Stimulated activated CD8-positive, alpha-beta memory T cell treated with anti-CD3 and anti-CD28 coated beads, Interleukin-7, amount 100 ng/mL, for 4 hours (primary cell): ENCODE measurements at places on chromosomes 5 and 9.

DNA sequence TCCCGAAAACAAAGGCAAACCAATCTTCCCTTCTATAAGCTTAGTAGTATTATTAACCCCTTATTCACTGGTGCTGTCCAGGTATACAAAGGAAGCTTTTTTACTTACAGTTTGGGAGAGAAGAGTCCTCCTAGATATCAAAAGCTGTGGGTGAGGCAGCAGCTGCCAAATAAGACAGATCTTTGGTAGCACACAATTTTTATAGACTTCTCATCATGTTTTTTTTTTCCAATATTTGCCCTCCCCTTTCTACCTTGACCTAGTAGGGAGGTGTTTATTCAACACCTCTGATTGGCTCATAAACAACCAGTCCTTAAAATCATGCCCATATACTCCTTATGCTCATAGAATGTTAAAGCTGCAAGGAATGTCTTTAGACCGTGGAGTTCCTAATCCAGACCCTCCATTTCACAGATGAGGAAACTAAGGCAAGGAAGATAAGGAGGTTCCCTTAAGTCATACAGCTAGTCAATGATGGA is at the start of gene ALDOB:
Gene ALDOB (minus strand): TSS at position 174 of the 479 bp plus-strand sequence. CDS start 4,887 bp downstream, outside the sequence.
- no peak for DNase-seq

DNA sequence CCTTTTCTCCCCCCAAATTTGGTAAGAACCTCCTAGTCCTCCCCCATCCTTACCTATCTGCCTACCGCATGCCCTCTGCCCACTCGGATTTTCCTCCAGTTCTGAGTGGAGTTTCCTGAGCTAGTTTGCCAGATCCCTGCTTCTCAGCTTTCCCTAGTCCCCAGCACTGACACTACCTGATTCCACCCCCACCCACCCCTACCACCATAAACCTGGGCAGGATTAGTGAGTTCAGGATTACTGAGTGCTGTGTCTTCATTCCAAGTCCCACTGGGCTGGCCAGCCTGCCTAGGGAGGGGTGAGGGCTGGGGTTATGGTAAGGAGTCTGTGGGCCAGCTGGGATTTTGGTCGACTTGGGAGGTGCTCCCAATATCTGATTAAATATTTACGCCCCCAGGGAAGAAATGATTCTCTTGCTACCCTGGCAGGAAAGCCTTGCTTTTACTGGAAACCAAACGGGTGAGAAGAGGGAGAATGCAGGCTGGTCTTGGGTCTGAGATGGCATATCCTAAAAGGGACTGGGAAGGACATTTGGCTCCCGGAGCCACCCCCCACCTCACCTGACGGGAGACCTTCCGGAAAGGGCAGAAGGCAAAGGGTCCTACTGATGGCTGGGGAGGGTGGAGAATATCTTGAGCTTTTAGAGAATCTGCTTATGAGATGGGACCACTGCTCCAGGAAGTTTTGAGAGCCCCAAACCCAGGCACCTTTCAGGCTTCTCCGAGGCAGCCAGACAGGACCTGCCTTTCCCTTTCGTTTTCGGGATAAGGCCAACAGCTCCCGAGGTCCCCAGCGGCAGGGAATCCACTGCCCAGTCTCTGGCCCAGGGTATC is 3.7 kb downstream of the PITX1 start:
- no peak for DNase-seq

DNA sequence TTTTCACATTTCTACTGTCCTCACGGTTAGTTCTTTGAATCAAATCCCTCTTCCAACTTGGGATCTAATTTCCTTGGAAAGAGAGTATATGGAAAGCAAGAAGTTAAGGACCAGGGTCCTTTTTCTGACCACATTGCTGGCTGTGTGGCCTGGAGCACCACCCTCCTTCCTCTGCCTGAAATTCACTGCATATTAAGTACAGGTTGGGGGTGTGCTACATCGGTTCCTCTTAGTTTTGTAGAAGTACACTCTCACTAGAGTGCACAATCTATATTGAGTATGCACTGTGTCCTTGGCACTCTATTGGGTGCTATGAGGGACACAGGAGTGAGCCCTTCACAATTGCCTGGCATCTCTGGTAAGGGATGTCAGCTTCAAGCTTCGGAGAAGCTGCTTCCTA is 53.8 kb upstream of the KLF9 start:
- no peak for DNase-seq

DNA sequence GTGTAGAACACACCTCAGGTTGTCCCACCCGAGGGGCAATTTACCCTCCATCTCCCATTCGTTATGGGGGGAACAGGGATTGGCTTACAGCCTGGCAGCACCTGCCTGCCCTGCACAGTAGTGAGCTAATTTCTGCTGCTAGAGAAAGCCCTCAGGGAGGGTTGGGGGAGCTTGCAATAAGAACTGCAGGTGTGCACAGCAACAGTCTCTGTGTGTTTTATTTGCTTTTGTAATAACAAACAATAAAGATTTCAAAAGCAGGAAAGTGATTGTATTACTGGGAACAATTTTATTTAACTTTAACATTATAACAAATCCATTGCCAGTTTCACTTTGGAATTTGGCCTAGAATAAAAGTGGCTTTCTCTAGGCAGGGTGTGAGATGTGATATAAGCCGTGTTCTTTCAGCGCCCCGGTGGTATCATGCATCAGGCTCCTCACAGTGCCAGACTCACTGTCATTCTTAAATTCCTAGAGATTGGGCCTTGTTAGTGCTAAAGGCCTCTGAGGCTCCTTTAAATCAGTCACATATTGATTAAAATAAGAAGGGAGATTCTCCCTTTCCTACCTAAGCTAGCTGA is 81.1 kb downstream of the RMI1 start:
- no peak for DNase-seq

DNA sequence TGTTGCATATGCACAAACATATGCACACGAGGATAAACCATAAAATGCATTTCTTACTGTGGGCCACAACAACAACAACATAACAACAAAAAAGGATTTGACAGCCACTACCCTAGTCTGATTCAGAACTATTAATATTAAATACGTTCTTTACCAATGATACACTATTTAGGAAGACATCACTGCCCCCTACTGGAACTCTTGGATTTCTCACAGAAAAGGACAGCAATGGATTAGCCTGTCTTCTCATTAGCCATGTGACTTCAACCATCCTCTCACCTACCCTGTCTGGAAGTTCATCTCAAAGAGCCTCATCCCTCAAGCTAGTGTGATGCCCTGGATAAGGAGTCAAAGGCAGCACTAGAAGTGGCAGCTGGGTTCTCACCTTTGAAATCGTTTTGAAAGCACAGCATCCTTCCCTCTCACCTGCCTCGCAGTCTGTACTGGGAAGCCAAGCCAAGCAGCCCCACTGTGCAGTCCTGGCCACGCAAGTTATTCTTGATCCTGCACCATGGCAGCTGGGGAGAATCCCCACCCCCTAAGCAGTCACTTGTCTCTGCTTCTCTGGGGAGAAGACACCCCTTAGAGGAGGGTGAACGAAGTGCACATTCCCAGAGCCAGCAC is 64.6 kb downstream of the SH3TC2 start:
- no peak for DNase-seq

DNA sequence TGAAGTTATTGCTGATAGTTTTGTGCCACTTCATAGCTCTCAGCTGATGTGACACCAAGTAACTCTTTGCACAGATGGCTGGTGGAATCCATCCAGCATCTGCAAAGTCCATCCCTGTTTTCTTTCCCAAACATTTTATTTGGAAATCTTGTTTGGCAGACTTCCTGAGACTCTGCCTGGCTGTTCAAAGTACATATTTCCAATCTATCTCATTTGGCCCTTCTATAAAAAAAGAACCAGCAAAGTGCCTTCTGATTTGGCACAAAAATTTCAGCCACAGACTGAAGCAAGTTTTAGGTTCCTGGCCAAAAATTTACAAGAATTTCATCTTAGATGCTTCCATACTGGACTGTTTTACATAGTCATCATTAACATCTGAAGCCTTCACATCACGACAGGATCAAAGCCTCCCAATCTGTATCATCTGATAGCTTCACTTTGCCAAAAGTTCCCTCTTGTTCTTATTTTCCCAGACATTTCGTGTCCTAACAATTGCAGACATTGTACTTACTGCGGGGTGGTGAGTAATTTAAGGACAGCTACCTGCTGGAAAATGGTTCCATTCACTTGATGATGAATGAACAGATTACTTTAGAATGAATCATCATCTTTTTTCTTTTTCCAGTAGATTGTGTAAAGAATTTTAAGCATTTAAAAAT is 377.3 kb downstream of the KIAA0825 start:
- no peak for DNase-seq

- no peak for DNase-seq
These were observed 349.3 kb upstream of the ACTBL2 start for GRCh38 chr5:57831932-57832331.

DNA sequence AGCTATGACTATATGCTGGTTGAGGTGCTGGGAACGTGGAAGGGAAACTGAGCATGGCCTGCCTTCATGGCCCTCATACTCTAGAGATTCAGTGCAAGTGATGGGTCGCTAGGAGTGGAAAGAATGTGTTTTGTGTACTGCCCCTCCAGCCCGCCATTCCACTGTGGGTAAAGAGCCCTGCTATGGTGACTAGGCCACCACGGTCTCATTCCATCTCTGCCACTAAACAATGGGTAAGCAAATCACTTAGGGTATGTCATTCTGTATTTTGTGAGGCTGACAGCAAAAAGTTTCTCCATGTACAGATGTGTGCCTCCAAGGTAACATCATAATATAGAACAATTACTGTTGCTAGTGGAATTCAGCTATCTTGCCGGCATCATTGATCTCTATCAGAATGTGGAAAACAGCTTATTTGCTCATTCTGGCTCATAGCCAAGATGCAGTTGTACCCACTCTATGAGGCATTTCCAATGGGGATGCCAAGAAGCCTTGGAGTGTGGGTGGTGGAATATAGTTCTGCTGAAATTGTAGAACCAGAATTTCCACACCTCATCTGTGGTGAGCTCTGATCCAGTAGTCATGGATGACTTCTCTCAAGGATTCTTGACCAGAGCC is 12.5 kb downstream of the SMARCA2 start:
- DNase-seq, result no peak

DNA sequence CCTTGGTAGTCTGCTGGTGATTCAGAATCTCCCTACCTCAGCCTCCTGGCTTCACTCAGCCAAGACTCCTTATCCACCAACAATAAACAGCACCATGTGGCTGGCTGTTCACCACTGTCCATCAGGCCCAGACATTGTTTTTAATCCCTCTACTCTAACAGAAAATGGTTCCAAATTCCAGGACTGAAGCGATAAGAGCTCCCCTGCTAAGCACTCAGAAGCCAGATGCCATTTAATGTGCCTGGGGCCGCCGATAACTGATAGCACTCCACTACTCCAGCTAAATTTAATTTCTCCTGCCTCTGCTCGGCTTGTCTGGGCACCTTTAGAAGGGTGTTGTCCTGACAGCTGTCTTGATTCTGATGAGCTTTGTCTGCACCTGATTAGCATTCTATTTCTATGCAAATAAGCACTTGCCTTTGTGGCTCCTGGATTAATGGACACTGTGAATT is 47.1 kb downstream of the ZNF622 start:
- DNase-seq, result no peak

DNA sequence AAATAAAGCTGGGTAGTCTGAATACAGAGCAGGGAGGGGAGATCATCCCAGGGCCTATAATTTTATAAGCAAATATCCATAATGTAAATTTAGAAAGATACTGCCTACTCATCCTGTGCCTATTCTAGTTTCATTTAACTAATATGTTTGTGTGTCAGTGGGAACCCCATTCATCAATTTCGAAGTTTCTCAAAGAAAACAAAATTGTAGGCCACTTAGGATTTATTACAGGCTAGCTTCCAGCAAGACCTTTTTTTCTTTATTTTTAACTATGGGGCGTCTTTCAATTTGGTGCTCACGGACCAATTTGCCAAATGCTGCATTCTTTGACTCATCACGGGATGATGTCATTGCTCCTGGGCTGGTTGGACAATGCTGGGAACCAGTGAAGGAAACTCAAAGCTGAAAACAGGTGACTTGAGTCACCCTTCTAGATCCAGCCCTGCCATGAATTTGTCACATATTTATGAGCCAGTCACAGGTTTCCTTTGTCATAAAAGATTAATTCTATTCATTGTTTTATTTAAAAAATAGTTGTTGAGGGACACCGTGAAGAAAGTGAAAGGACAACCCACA is 13.4 kb downstream of the PCSK5 start:
- no peak for DNase-seq

DNA sequence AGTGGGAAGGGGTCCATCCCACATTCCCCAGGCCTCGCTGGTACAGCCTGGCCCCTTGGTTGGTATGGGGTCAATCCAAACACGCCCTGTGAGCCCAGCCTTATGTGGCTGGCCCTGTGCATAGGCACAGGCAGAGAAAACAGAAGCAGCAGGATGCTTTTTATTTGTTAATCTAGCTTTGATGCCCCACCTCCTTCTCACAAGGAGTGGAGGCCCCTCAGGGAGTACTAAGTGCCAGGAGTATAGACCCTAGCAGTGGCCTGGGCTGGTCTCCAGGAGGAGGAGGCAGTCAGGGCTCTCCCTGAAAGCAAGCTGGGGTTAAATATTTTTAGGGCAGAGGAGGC is 14.6 kb upstream of the TCF7 start:
- DNase-seq, result no peak

- DNase-seq, result no peak
These were observed 16.5 kb upstream of the SPARC start for GRCh38 chr5:151703227-151703626.

DNA sequence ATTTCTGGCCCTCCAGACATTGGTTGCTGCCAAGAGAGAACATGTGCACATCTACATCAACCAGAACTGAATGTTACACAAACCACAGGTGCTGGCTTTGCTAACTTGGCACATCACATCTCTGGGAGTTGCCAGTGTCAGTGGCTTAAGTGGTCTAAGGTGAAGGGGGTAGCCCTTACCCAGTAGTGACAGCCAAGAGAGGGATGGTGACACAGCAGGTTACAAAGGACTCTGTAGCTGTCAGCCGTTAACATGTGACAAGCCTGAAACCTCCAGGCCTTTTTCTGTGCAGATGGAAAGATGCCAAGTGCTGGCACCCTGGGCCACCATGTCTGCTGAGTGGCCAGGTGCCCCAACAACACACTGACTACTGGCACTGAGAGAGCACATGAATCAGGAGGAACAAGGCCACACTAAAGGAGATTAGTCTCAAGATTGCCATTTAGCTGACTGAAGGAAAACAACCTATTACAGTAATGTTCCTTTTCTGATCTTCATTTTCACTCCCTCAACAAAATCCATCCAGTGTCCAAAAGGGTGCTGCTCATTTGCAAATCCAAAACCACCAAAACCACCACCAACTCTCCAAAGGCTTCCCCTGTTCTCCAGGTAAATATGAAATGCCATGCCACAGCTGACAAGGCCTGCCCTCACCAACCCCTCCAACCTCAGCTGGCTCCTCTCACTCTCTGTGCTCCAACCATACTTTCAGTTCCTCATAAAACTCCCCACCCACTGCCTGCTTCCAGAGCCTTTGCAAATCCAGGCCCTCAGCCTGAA is 20.2 kb downstream of the SIL1 start:
- DNase-seq, result no peak

DNA sequence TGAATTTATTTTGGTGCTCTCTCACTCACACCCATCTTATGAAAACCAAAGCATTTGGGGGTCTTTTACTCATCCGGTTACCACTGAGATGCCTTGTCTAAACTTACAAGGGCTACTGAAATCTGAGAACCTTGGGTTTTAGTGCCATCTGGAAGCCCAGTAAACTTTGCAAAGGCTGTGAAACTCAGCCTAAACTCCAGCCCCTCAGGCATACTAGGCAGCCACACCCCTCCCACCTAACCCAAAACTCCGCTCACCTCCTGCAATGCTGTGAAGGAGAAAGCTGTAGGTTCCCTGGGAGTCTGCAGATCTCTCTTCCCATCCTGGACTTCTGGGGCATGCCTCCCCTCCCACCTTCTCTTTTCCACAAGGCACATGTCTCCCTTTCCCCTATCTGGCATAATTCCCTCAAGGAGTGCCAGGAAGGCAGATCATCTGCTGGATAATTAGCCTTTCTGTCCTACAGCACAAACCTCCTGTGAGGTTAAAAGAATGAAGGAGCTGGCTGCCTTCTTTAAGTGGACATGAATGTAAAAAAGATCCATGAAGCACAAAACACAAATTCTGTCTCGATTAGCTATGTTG is 71.5 kb upstream of the ANXA1 start:
- DNase-seq, result no peak
